ENCODE measurements at places on chromosomes 3 and 15. TPM values are rescaled to one million over a fixed set of nuclear protein-coding genes. Genes with fewer than 3 reads are reported as not detected.

The GOLGA6D gene
- total RNA-seq: not detected

DNA sequence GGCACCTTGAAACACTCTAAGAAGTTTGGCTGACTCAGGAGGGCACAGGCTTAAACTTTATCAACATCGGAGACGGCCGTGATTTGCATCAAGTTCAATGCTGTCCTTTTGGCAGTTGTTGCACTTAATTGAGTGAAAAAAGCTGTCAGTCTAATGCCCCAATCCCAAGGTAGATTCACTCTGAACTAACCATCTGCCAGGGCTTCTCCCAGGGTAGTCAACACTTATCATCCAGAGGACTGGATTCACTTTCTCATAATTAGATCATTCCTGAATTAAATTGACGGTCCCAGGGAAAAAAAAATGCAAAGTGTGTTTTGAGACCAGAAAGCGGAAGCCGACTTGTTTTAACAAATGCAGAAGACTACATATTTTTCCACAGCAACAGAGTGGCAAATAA, 28.5 kb downstream of the RORA start:
- no peak for DNase-seq

DNA sequence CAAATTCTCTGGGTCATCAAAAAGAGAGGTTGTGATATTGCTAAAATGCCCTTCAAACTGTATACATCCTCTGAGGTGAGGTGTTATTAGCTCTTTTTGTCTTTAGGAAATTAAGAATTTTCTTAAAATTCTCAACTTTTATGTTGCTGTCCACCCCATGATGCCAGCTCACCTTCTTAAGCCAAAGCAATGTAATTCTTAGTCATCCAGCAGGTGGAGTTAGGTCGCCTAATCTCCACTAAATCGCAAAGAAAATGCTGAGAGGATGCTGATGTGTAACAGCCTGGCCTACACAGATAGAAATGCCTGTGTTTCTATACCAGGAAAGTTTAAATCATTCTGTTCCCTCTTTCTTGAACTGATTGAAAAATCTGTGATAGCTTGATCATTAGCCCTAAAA, 770.2 kb upstream of the ALCAM start:
- DNase-seq: no peak

The KIF7 gene
- 2.5 TPM for total RNA-seq

GRCh38 chr3:194494951-194495374, 8.2 kb upstream of the ATP13A3 start:
- no peak for DNase-seq

- no peak for DNase-seq
These were observed 248.5 kb upstream of the ONECUT1 start for GRCh38 chr15:53038655-53038941.

- no peak for DNase-seq
These were observed 128.4 kb upstream of the TP63 start for GRCh38 chr3:189502676-189503257.

DNA sequence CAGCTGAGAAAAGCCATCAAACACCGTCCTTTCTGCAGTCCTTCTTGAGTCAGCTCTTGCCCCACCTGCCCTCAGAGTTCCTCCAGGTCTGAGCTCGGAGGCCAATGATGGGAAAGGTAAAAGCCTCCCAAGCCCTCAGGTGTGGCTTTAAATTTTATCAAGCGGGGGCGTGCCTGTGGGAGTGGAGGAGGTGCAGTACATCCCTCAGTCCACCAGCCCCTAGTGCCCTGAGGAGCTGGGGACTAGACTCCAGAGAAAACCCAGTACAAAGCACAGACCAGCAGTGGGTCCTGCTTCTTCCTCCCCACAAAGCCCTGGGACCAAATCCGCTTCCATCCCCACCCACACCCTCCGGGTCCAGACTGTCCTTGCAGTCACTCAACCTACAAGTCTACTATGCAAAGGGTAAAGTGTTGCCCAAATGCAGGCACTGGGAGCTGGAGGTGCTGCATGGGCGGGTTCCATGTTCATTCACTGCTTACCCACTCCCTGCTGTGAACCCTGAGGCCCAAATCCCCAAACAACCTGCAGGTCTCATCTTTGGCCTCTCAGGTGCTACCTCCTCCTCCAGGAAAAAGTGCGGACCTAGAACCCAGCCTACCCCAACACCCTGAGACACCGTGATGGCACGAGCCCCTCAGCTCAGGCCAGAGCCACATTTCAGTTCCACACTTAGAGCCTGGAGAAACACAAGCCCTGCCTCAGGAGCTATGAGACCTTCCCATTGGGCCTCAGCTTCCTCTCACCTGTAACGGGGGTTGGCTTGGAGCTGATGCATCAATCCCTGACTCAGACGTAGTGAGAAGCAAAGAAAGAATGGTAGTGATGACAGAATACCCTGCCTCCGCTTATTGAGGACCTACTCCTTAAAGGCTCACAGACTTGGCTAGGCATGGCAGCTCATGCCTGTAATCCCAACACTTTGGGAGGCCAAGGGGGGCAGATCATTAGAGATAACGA, 2.4 kb downstream of the PFKFB4 start:
- no peak for DNase-seq

The SAMMSON gene
- total RNA-seq: not detected

The CELSR3 gene
- total RNA-seq: 1.4 TPM

DNA sequence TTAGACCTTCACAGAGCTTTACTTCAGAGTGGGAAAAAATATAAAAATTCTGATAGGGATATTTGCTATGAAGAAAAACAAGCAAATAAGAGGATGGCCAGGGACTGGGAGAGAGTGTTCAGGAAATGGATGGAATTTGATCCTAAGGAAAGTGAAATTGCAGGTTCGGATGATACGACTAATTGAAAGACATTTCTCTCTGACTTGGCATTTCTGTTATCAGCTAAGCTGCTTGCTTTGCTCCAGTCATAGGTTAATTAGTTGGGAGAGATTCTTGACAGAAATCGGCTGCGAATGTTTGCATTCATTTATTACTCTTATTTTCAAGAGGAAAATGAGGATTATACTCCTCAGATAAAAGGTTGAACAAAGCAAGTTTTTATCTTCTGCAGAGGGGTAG, 808.7 kb upstream of the NECTIN3 start:
- no peak for DNase-seq

The SOX14 gene
- not detected for total RNA-seq

DNA sequence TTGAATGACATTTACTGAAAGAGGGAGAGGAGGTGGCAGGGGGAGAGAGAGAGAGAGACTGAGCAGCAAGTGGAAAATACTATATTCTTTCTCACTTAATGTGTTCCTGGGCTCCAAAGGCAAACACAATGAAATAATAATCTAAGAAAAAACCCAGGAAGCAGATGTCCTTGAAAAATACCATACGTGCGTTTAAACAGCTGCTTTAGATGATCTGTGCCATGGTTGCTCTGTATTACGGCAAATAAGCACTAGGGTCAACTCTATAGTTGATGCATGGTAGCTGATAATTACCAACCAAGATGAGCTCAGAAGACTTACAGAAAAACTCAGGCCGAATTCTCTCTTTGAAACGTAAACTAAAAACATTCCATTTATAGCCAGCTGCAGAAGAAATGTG, 410.3 kb upstream of the TBL1XR1 start:
- no peak for DNase-seq

- no peak for DNase-seq
These were observed 509.1 kb downstream of the TUSC7 start for GRCh38 chr3:117218641-117219048.

- peak; percentile 95 for DNase-seq
These were observed 81.9 kb upstream of the CTNNB1 start for GRCh38 chr3:41117398-41117870.

DNA sequence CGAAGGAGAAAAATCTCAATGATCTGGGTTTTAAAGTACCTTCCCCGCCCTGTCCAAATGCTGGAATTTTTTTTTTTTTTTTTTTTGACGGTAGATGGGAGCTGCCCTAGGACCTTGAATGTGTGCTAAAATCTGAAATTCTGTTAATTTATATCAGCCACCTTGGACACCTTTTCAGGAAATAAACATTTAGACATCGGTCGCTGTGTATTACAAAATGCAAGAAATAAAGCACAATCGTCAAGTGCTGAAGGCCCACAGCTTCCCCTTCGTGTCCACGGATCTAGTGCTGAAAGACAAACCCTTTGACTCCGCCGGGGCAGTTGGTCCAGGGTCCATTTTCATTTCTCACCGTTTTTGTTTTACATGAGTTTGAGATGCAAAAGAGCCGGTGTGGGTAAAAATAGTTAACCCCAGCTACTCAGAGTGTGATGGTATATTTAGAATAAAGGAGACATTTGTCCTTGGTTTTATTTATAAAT, 90.2 kb upstream of the CHD2 start:
- DNase-seq: peak; percentile 54

DNA sequence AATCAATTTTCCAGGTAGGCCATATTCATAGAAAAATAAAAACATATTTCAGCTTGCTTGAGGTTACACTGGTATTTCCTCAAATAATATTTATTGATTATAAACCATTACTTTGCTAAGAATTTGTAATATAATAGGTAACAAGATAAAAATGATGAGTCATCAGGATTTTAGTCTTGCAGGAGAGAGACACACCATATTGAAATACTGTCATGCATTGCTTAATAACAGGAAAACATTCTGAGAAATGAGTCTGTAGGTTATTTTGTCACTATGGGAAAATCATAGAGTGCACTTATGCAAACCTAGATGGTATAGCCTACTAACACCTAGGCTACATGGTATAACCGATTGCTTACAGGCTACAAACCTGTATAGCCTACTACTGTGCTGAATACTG, 990.5 kb downstream of the OTOL1 start:
- no peak for DNase-seq

GRCh38 chr15:35669432-35670045, 123.6 kb upstream of the DPH6 start:
- DNase-seq: no peak

The CPN2 gene
- not detected for total RNA-seq

The LHFPL4 gene
- 0.70 TPM for total RNA-seq

The ASTE1 gene
- 9.9 TPM for total RNA-seq

- DNase-seq: no peak
These were observed 25.5 kb downstream of the MCCC1 start for GRCh38 chr3:183073839-183074238.

GRCh38 chr15:65937054-65937453, 67.8 kb downstream of the RAB11A start:
- DNase-seq: no peak

DNA sequence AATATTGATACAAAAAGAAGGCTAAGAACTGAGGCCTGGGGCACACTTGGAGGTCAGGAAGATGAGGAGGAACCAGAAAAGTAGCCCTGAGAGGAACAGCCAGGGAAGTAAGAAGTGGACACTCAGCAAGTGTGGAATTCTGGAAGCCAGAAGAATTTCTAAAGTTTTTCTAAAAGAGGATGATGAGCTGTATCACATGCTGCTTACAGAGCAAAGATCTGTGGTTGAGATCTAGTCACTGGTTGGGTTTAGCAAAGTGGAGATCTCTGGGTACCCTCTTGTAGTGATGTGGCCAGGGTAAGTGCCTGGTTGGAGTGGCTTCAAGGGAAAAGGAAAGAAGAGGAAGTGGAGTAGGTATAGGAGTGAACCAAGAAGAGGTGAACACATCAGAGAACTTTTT, 95.4 kb upstream of the DAZL start:
- no peak for DNase-seq

The EFL1 gene
- 48.0 TPM for total RNA-seq

GRCh38 chr15:56640549-56640948, 92.8 kb downstream of the ZNF280D start:
- DNase-seq: no peak

The LIPC gene
- 6.0 TPM for total RNA-seq

DNA sequence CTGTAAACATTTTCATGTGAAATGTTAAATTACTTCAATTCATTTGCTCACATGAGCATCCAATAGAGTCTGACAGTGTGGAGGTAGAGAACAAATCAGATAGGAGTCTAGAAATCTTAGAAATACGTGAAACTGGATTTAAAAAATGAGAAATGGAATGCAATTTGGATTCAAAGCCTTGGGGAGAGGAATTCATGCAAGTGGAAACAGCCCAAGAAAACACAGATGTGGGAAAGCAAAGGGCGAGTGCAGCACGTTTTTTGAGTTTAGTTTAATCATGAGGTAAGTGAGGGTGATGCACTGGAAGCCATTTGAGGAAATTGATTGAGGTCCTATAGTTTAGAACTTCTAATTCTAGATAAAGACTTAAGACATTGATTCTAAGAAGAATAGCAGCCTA, 434.7 kb downstream of the C3orf38 start:
- no peak for DNase-seq

DNA sequence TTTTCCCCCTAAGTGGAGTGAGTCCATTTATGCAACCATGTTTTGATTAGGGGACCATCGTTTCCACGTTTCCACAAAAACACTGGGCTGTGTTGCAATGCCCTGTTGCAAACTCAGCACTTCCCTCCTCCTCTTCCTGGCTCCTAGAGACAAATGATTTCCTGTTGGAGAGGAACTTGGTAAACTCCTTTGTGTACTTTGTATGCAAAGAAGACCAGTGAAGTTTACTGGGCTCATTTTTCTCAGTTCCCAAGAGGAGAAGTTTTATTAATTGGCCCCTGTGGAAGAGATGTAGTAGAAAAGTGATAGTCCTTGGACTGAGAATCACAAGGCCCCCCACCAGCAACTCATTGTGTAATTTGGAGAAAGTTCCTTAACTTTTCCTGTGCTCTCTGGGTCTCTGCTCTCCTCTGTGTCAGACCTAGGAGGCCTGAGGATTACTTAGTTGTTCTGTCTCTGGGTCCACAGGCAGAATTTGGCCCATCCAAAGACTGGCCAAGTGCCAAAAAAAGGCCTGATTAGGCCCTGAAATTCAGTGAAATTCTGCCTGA, 95.0 kb downstream of the ATG7 start:
- no peak for DNase-seq

The ZKSCAN7 gene
- total RNA-seq: 1.1 TPM

DNA sequence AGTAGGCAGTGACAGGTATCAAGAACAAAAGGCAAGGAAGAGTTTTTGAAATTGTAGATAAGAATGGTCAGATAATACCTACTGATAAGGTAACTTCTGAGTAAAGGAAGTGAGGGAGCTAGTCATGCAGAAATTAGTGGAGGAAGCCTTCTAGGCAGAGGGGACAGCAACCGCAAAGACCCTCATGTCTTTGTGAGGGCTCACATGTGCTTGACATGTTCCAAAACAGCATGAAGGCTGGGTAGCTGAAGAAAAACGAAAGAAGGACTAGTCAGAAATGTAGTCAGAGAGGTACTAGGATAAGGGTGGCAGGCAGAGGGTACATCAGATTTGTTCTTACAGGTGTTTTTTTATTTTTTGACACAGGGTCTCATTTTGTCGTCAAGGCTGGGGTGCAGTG, 5.3 kb downstream of the SIN3A start:
- no peak for DNase-seq

The GP9 gene
- total RNA-seq: 0.39 TPM

DNA sequence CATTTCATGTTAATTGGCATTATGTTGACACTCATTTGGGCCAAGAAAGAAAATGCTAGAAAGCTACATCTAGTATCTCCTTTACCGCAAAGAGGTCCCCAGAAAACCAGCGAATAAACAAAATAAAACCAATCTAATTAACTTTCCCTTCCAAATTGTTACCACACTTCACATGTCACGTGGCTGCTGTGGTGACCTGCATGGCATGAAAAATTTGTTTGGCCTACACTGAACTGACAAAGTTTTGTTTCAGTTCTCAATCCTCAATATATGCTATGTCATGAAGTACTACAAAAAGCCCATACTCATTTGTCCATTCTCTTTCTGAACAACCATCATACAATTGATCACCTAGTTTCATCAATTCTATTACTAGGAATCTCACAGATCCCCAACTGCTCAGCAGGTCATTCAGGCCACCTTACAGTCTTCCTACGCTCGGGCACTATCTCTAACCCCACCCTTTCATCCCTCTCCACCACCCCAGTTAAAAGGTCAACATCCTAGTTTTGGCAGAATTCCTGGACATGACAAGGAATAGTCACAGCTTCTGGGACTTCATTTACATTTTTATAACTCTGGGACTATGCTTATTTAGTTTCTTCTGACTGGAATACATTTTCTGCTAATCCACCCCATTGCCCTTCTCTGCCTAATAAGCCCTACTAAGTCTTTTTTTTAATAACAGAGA, 480.4 kb downstream of the IGSF11 start:
- no peak for DNase-seq

The GPR149 gene
- total RNA-seq: not detected

Data from left colon (tissue), 2 donors.